ENCODE measurements at places on chromosomes 13 and 19. TPM values are rescaled to one million over a fixed set of nuclear protein-coding genes. Genes with fewer than 3 reads are reported as not detected.
A peak's percentile ranks its signal among the peaks of the same experiment; 100 is the strongest.

DNA sequence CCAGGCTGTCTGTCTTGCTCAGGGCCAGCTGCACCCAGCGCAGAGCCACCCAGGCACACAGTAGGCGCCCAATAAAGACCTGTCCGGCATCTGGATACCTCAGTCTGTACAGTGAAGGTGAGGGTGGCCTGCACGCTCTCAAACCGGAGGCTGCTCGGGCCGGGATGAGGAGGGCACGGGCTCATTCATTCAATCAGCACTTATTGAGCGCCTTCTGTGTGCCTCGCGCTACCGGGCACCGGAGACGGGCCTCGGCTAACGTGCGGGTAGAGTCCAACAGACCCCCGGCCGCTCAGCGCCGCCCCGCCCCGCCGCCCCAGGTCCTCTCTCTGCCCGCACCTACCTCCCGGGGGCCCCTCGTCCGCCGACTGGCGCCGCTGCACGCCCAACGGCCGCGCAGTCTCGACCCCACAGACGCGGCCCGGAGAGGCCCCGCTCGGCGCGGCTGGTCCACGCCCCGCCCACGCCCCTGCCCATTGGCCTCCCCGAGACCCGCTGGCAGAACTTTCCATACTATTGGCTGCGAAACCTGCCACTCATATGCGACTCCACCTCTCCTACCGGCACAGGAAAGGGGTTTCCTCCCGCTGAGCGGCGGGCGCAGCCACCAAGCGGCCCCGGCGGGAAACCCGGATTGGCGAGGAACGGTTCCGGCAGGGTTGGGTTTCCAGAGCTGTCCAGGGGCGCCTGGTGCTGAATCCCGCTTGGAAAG, at the start of gene SLC39A3:
SLC39A3 (minus strand) TSS at position 416 of the 712 bp plus-strand sequence. CDS start 2,760 bp downstream, outside the sequence.
- H3K4me1 ChIP-seq: peaks cover 31% of the 10 kb centered on the region
- no peaks in the 10 kb centered on the region for H3K27me3 ChIP-seq
- peak; percentile 97 for DNase-seq

- DNase-seq: no peak
- no peaks in the 10 kb centered on the region for H3K27me3 ChIP-seq
Measured at GRCh38 chr13:99314640-99315176, 7.5 kb upstream of the GPR183 start.

GRCh38 chr13:30255696-30256095, 51.7 kb downstream of the KATNAL1 start:
- no peak overlapping the region for H3K27ac ChIP-seq
- no peaks in the 10 kb centered on the region for H3K27me3 ChIP-seq
- H3K36me3 ChIP-seq: peaks cover 21% of the 10 kb centered on the region
- DNase-seq: no peak
- no peak overlapping the region for H3K4me3 ChIP-seq
- peaks cover 9% of the 10 kb centered on the region for H3K4me1 ChIP-seq

DNA sequence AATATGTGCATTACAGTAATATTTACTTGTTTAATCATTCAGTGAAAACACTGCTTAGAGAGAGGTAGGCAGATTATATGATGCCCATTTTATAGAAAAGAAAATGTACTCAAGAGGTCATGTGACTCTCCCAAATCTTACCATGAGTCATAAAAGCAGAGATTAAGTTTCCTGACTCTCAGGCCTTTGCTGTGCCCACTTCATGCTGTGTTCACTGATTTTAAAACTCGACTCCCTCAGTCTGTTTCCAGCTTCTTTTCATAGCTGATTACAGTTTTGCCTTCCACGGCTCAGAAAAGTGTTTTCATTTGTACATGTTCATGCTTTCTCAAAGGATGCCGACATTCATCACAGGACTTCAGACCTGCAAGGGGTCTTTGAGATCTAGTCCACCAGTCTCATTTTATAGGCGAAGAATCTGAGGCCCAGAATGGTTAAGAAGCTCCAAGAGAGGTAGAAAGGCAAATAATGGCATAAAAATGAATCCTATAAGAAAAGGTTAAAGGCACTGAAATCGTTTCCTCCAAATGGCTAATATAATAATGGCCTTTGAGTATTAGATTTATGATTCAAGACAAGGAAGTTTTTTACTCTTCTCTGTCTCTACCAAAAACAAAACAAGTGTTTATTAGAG, 9.0 kb upstream of the IPO5 start:
- H3K4me1 ChIP-seq: no peaks in the 10 kb centered on the region
- no peaks in the 10 kb centered on the region for H3K27me3 ChIP-seq
- no peak overlapping the region for H3K27ac ChIP-seq
- DNase-seq: no peak
- no peak overlapping the region for H3K4me3 ChIP-seq

The ZNF799 gene
- total RNA-seq: 2.5 TPM

The KCNC3 gene
- 2.4 TPM for total RNA-seq

The HS6ST3 gene
- 0.71 TPM for total RNA-seq

The TMEM255B gene
- total RNA-seq: 6.6 TPM

The SIGLECL1 gene
- not detected for total RNA-seq

All from heart right ventricle (tissue), 16 donors.